ENCODE measurements at places on chromosomes 11 and 22.
A peak's percentile ranks its signal among the peaks of the same experiment; 100 is the strongest.

- DNase-seq, result no peak
These were observed 8.7 kb upstream of the MS4A4E start for GRCh38 chr11:60251485-60252212.

DNA sequence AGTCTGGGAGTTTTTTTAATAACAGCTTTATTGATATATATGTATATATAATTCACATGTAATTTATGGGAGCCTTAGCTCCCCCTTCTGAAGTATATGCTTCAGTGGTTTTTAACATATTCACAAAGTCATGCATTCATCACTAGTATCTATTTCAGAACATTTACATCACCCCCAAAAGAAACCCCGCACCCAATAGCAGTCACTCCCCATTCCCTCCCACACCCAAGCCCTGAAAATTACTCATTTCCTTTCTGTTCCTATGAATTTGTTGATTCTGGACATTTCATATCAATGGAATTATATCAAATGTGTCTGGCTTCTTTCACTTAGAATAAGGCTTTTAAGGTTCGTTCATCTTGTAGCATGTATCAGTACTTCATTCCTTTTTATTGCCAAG, 35.6 kb upstream of the SYT7 start:
- no peak for DNase-seq

DNA sequence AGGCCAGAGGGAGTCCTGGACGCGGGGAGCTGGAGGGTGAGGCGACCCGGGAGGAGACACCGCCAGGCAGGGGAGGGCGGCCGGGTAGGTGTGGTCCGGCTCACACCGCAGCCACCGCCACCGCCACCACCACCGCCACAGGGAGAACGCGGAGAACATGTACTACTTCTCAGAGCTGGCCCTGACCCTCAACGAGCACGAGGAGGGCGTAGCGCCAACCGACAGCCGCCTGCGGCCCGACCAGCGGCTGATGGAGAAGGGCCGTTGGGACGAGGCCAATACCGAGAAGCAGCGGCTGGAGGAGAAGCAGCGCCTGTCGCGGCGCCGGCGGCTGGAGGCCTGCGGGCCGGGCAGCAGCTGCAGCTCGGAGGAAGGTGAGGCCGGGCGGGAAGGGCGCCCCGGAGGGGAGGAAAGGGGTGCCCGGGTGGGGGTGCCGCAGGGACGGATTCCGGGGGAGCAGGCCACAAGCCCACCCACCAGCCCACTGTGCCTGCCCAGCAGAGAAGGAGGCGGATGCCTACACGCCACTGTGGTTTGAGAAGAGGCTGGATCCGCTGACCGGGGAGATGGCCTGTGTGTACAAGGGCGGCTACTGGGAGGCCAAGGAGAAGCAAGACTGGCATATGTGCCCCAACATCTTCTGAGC, 62.8 kb downstream of the MORC2 start:
- DNase-seq, result peak; percentile 64

DNA sequence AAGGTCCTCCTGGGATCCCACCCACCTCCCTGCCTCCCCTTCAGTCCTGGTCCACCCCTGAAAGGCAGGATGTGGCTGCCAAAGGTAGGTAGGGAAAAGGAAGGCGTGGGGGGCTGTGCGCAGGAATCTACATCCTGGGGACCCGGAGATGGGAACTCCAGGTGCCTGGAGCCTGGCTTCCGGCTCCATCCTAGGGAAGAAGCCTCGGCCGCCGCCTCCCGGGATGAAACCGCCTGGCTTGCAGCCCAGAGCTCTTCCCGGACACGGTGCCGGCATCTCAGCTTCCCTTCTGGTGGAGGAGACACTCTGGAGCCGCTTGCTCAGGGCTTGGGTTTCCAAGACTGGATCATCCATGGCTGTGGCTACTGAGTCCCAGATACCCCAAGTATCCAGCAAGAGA, 33.3 kb upstream of the PDGFB start:
- no peak for DNase-seq

DNA sequence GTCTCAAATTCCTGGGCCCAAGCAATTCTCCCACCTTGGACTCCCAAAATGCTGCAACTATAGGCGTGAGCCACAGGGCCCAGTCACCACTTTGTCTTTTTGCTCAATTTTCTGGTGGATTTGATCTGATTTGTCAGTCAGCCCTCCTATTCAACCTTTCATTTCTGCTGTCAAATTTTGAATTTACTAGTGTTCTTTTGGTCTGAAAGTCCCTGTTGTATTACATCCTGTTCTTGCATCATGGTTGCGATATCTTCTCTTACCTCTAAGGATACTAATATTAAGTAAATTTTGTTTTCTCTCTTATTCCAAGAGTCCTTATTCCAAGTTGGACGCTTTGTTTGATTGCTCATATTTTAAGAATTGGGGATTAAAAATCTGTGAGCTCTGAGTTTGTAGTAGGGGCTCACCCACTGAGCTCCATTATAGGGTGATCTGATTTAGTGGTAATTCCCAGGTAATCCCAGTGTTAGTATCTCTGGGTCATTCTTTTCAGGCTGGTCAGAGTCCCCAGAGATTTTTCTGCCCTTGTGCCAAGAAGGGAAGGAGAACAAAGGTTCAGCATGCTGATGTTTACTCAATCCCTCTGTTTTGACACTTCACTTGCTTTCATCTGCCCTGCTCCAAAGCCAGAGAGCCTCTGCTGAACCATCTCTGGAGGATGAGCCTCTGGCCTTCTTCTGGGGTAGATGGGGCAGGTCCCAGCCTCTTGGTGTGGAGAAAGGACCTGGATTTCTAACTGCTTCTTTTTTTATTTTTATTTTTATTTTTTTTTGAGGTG, 10.0 kb downstream of the UPB1 start:
- no peak for DNase-seq

GRCh38 chr22:38317995-38318715, 922 bp upstream of the CSNK1E start:
- no peak for DNase-seq

GRCh38 chr22:49365191-49365837, 462.4 kb downstream of the BRD1 start:
- no peak for DNase-seq

DNA sequence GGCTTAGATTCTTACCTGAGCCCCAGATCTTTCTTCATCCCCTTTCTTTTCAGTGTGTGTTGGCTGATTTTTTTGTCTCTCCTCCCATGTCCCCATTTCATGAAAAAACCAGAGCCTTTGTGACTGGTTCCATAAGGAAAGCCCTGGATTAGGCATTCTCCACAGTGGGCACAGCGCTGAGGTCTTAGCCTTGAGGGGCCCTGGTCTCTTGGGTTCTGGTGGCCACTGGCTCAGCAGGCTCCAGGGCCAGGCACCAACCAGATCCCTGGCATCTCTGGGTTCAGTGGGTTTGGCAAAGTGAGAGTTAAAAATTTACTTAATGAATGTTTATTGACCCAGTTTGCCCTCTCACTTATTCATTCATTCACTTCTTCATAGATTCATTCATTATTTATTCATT, 49.5 kb upstream of the ACCSL start:
- no peak for DNase-seq

DNA sequence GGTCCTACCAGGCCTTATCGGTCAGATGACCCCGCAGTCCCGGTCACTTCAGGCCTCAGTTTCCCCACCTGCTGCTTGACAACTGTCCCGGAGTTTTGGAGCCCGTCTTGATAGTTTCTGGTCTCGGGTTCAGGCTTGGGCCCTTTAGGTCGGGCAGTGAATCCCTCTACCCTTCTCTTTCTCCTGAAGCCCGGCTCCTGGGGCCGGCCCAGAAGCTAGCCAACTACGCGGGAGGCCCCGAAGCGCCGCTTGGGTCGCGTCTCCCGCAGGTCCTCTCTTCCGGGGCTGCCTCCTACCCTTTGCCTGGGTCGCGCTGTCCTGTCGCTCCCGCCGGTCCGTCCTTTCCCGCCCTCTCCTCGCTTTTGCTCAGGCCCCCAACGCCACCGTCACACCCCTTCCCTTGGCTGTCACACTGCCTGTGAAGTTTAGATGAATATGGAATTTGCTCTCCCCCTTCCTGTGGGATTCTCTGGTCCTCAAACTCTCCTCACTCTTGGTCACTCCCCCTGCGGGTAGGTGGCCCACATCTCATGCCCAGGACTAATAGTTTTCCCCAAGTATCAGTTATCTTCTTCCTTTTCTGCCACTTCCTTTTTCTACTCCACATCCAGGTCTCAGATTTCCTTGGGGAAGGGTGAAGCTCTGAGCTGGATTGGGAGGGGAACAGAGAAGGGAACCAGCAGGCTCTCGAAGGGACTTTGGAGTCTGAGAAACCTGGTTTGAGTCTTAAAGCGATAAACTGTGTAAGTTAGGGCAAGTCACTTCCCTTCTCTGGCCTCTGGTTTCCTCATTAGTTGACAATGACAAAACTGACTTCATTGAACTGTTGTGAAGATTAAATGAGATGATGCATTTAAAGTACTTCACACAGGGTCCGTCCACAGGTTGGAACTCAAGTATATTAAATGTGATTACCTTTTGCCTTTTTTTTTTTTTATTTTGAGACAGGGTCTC, 790 bp downstream of the RAB1B start:
- DNase-seq, result peak; percentile 82

GRCh38 chr22:46586123-46586519, 34.1 kb upstream of the GRAMD4 start:
- no peak for DNase-seq

DNA sequence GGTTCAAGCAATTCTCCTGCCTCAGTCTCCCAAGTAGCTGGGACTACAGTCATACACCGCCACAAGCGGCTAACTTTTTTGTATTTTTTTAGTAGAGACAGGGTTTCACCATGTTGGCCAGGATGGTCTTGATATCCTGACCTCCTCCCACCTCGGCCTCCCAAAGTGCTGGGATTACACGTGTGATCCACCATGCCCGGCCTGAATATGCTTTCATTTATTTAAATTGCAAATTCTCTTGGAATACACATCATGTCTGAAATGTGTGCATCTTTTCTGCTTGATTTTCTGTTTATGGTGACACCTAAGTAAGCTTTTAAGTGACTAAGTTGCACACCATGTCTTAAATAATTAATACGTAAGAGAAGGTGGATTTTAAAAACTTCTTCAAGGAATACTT, 31.7 kb downstream of the IZUMO1R start:
- no peak for DNase-seq

DNA sequence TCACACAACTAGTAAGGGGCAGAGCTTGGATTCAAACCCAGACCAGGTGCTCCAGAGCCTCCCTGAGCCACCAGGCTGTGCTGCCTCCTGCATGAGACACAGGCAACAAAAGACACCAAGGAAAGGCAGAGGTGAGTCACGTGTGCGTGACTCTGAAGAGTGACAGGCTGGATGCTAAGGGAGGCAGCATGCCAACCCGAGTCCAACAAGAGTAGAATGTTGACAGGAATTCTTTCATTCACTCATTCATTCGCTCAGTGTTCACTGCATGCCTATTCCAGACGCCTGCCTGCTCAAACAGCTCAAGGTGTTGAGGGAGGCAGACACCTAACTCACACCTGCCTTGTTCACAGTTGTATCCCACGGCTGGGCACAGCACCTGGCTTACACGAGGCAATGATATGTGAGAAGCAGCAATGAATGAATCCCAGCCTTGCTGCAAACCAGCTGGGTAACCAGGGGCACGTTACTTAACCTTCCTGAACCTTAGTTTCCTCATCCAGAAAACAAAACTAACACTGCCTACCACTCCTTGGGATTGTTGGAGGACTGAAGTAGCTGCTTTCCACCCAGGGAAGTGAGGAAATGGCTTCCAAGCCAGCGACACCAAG, 73.8 kb upstream of the ARFGAP3 start:
- DNase-seq, result no peak

- no peak for DNase-seq
These were observed 12.2 kb upstream of the MRPL17 start for GRCh38 chr11:6695377-6695776.

DNA sequence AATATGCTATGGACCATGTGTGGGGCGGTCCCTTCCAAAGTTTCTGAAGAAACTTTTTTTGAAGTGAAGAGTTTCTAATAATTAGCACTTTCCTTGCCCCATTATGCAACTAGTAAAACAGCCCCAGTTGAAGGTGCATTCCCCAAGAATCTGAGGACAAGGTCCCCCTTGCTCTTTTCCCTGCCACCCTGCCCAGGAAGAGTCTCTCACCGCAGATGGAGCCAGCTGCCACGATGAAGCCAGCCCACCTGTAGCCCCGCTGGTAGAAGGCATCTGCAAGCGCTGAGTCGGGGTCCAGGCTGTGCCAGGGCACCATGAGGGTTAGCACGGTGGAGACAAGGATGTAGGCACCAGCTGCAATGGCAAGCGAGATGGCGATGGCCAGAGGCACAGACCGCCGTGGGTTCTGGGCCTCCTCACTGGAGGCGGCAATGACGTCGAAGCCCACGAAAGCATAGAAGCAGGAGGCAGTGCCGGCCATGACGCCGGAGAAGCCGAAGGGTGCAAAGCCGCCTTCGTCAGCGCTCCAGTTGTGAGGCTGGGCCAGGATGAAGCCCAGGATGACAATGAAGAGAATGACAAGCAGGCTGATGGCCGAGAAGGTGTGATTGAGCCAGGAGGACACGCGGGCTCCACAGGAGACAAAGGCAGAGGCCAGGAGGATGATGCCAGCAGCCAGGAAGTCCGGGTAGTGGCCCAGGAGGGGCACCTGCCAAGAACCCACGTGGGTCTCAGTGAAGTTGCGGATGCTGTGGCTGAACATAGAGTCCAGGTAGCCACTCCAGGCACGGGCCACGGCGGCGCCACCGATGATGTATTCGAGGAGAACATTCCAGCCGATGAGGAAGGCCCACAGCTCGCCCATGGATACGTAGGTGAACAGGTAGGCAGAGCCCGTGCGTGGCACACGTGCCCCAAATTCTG, 1.5 kb downstream of the SLC7A4 start:
- DNase-seq, result no peak

- no peak for DNase-seq
These were observed 13.7 kb upstream of the MPEG1 start for GRCh38 chr11:59226396-59226795.

DNA sequence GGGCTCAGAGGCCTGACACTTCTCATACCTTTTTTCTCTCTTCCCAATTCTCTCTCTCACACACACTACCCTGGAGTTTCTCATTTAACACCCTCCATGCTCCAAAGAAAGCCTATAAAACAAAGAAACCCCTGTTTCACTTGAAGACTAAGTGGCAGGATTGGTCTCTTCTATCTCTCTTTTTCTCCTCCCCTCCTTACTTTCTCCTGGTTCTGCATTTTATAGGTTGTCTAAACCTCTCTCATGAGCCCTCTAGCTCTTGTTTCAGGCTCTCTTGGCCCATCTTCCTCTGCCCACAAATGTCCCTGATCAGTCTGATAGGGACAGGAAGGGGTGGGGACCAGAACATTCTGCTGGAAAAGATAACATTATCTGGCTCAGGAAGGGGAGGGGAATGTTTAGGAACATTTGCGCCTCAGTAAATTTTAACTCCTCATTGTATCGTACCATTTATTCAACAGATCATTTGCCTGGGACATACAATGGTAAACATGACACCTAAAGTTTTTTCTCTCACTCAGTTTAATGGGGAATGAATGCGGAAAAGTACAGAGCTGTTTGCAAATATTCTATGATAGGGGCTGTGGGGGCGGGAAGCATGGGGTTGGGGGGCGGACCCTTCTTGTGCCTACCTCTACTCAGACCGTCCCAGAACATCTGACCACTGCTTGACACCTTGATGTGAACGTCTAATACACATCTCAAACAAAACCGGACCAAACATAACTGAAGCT, 10.8 kb downstream of the CRYBA4 start:
- no peak for DNase-seq

GRCh38 chr11:2807801-2808241, 77.8 kb downstream of the CDKN1C start:
- peak; percentile 11 for DNase-seq

GRCh38 chr11:12741671-12742216, 67.5 kb downstream of the TEAD1 start:
- no peak for DNase-seq

GRCh38 chr11:73528483-73529203, 69.3 kb downstream of the FAM168A start:
- no peak for DNase-seq

GRCh38 chr11:69981119-69981784, 96.9 kb upstream of the ANO1 start:
- no peak for DNase-seq

All from posterior cingulate gyrus (tissue), 11 donors.